SW480 (cell line): ENCODE measurements at places on chromosomes 11 and 22.
A peak's percentile ranks its signal among the peaks of the same experiment; 100 is the strongest.

- DNase-seq, result no peak
These were observed 20.9 kb upstream of the CSNK2A3 start for GRCh38 chr11:11373934-11374333.

DNA sequence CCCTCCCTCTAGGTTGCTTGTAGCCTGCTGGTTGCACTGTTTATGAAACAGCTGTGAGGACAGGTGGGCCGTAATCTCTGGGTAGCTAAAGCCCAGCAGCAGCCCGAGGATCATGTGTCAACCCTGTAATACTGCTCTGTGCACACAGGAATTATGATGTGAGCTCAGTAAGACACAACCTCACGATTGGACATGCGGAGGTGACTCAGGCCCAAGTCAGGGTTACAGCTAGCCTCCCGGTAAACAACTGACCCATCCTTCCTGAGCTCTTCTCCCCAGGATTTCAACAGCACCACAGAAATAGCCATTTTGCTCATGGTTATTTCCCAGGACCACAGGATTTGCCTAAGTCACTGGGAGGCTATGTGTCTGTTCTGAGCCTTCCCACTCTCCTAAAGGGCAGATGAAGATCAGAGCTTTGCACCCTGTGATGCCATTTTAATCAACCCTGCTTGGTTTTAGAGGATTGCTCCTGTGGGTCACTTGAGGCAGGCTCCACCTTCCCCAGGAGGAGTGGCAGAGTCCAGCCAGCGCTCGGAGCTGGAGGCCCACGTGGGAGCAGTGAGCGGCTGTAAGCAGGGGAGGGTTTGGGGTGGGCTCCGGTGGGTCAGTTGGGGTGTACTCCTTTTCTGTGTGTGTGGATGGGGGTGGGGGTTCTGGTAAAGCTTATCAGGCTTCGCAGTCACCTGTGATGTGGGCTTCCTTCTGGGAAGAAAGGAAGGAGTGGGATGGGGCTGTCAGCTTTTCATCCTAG is at the start of gene AMPD3:
AMPD3 (plus strand) TSS at position 387 of the 754 bp plus-strand sequence. CDS start 6,256 bp downstream, outside the sequence.
- DNase-seq, result peak; percentile 81

DNA sequence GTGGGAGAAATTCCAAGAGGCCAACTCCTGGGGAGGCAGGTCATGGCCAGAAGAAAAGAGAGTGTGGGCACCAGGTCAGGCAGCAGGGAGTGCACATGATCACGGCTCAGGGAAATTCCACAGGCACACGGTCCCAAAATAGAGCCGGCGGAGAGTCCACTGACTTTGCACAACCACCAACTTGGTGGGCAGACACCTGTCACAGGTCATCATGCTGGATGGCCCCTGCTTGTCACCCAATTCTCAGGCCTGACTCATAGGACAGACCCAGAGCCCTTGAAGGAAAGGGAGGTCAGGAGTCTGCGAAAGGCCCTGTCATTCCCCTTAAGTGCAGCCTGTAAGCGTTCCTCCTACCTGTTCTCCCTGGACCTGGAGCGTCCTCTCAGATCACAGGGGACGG is 15.8 kb downstream of the APOL2 start:
- no peak for DNase-seq

DNA sequence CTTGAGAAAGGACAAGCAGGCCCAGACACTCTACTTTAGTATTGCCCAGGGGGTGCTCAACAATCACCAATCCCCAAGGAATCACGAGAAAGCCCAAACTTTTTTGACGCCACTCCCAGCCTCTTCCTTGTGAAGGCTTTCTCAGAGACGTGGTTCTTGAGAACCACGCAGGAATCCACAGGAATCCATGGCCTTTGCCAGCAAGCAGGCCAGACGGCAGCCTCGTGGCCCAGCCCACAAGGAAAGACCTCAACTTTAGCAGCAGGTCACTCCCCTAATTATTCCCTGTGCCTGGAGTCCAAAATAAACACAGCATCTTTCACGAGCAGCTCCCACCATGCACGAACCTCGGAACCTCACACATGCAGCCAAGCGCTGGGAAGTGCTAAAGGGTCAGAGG is 104.2 kb downstream of the WT1 start:
- no peak for DNase-seq

DNA sequence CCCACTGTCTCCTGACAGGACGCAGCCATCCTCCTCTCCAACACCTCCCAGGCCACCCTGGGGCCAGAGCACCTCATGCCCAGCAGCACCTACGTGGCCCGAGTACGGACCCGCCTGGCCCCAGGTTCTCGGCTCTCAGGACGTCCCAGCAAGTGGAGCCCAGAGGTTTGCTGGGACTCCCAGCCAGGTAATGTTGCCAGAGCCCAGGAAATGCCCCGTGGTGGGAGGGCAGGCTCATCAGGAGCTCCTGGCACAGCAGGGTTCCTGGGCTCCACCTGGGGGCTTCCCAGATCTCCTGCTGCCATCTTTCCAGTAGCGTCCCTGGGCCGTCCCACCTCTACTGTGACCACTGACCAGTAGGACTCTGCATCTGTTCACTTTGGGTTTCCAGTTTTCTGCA is 16.2 kb downstream of the CSF2RB start:
- DNase-seq, result no peak

- no peak for DNase-seq
These were observed 11.6 kb downstream of the ATXN10 start for GRCh38 chr22:45683248-45683647.

DNA sequence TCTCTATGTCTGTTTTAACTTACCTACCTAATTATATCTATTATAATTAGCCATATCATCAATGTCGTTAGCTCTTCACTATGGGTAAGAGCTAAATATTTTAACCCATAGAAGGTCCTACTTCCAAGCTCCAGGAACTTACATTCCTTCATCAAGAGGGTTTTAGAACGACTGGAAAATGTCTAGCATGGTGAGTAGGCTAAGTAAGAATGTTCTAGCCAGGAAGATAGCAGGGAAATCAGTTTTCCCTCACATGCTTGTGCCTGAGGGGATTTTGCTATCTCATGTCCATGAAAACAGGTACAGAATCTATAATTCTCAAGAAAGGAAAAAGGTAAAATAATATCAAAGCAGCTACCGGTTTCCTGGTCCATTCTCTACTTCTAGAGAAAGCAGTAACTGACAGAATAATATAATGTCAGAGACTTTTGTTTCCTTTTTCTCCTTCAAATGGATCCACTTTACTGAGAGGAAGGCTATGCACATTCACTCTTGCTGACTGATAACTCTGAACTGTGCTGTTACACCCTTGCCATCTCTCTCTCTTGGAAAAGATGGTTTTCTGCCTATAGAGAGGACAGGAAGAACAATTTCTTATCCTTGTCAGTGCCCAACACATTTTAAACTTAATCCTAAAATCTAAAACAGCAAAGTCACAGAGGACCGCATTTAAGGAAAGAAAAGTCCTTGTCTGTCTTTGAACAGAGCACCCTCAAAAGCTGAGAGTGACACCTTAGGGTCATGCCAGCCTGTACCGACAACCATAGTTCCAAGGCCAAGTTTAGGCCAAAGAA is 67.0 kb downstream of the MAML2 start:
- DNase-seq, result no peak
